ENCODE measurements at places on chromosomes 7 and 10.

DNA sequence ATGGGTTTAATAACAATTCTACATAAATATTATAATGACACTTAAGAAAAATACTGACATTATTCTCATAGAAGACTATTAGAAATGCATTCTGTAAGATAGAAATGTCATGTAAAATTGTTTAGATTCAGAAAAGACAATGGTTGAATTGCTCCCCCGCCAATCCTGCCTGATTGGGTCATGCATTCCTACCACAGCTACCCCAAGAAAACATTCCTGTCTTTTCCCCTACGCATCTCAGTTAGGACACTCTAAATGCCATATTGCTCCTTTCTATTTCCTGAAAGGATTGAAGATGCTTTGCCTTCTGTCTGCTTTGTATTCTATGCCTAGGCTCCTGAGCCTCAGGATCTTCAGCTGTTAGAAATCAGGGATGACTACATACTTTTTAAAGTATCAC is 109.4 kb downstream of the DGKB start:
- DNase-seq, result no peak

DNA sequence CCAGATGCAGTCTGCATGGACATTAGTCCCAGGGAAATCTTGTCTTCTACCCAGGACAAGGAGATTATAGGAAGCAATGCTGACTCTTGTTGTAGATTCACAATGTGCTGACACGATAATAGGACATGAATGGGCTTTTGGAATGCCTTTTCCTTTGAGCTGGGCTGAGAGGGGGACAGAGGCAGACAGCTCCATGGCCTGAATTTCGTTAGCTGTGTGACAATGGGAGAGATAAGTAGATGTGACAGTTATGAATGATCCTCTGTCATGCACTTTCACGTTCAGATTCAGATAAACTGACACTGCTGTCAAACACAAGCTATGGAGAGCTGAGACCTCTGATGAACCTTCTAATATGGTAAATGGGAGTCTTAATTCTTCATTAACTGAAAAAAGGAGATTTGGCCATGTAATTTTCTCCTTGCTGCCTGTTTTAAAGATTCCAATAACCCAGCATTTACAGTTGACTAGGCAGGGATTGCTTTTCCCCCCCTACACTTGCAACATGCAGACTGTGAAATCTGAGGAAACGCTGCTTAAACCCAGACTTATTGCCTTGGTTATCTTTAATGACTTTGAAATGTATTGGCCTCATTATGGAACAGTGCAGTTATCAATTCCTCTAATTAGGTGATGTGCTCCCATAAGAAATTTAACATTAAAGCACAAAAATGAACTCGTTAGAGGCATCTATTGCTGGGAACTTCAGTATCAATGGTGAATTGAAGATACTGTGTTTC is 669.3 kb downstream of the AUTS2 start:
- DNase-seq, result no peak

DNA sequence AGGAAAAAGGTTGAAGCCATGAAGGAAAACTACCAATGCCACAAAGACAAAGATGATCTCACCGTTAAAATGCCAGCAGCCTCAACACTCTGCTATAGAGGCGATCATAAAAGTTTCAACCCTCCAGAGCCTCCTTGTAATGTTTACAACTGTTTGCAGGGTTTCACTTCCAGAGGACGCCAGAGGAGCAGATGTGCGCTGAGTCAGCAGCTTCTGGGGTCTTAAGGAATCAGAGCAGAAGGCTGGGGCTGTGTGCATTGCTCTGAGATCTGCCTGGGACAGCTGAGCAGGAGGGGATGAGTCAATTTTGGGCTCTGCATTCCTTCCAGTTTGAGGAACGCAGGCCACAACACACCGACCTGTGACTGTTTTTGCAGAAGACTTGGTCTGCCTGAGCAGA is 98.3 kb downstream of the TMEM130 start:
- no peak for DNase-seq

DNA sequence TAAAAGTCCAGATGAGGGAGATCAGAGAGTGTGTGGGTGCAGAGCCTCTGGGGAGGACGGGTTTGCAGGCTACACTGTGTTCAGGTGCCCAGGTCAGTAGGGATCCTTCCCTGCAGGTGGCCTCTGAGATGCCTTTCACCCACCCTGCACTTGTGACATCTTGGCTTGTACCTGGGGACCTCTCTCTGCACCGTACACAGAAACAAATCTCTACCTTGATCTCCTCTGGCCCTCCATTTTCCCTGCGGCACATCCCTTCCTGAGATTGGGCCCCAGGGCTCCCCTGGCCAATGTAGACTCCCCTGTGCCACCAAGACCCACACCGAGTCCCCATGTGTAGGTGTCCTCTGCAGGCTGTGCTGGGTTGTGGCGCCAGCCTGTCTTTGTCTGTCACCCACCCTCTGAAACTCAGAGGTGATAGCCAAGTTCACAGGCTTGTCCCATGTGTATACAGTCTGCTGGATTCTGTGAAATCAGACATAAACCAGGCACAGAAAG is 140.6 kb downstream of the PTPN20 start:
- no peak for DNase-seq

GRCh38 chr7:30594048-30594539 is 584 bp upstream of the GARS1 start:
- no peak for DNase-seq

DNA sequence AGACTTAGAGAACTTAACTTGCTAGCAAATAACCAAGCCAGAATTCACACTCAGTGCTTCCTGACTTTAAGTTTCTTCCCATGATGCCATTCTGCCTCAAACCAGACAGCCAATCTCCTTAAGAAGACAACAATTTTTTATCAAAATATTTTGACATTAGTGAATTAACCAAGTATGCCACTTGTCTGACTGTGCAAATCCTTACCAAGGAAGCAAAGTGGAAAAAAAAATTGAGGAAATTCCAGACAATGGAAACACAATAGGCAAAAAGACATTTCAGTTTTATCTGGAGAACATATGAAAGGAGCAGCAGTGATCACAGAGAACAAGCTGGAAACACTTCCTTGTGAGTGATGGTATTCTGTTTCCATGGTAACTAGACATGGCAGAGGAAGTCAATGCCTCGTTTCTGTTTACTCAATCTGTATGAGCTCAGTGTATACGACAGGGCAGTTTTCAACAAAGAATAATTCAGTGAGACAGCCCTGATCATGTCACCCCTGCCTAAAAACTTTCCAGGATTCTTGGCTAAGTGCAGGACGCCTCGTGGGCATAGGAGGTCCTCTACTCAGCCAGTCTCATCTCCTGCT is 114.2 kb downstream of the DYNC1I1 start:
- no peak for DNase-seq

DNA sequence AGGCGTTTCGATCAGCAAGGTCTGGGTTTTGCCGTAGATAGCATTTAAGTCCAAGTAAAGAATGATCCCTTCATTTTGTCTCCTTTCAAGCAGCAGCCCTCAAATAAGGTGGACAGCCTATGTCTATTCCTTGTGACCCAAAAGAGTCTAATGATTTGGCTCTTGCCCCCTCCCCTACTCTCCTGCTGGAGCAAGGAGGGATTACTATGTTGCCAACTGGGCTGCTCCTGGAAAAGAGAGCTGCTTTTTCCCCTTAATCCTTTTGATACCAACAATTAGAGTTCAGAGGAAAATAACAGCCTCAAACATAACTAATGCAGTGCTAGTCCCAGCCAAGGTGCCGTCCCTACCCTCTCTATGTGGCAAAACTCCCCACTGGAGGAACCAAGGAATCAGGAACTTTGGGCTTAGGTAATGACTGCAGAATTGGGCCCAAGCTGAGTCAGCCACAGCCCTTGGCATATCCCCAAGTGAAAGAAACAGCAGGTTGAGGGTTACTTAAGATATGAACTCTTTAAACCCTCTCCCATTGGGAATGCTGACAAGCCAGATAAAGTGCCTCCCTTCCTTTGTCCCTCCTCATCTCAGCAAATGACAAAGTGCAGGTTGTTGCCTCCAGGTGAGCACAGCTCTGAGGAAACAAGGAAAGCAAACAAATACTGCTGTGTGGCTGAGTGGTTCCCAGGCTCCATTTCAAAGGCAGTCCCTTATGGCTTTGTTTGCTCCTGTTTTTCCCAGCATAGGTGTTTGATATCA is 643.7 kb downstream of the INHBA start:
- DNase-seq, result no peak

GRCh38 chr7:70322856-70323255 is 724.6 kb downstream of the AUTS2 start:
- DNase-seq, result no peak

DNA sequence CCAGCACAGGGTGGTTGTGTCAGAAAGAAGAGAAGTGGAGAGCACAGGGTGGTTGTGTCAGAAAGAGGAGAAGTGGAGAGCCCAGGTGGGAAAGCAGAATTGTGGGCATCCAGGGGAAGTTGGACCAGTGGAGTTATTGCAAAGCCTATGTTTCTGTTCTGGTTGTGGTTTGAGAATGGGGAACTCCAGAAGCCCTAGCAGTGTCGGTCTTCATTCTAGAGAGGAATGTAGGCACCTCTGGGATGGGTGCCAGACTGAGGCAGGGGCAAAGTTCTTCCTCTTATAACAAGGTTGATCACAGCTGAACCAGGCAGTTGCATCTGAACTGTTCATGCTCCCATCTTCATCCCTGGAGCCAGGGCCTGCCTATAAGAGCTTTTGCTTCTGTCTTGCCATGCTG is 954 bp downstream of the FSCN3 start:
- DNase-seq, result peak; percentile 12

GRCh38 chr7:103622274-103622673 is 176.3 kb upstream of the SLC26A5 start:
- DNase-seq, result no peak

- no peak for DNase-seq
These were observed 22.4 kb upstream of the IFIT1B start for GRCh38 chr10:89355394-89355931.

- no peak for DNase-seq
These were observed 89.1 kb upstream of the LRGUK start for GRCh38 chr7:134037991-134038390.

DNA sequence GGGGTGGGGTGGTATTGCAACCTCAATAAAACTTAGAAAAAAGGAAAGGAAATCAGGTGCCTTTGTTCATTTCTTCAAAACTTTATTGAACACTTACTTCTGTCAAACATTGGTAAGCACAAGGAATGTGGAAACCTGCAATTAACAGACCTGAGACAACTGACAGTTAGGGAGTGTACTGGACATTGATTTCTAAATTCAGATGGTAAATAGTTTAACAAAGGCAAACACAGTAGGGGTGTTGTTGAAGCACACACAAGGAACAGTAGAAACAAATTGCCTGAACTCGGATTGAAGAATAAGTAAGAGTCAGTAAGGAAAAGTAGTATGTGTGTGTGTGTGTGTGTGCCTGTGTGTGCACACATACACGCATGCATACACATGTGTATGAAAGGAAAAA is 108.6 kb downstream of the CSTF2T start:
- DNase-seq, result no peak

- DNase-seq, result no peak
These were observed 191.7 kb downstream of the ARL4A start for GRCh38 chr7:12879139-12879538.

GRCh38 chr10:87983716-87984115 is 120.3 kb downstream of the PTEN start:
- no peak for DNase-seq

DNA sequence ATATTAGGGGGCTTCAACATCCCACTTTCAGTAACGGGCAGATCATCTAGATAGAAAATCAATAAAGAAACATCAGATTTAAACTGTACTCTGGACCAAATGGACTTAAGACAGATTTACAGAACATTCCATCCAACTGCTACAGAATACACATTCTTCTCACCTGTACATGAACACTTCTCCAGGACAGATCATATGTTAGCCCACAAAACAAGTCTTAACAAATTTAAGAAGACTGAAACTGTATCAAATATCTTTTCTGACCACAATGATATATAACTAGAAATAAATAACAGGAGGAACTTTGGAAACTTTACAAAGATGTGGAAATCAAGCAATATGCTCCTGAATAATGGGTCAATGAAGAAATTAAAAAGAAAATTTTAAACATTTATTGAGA is 86.7 kb downstream of the MICU1 start:
- DNase-seq, result no peak

GRCh38 chr7:108078691-108079090 is 51.5 kb downstream of the LAMB4 start:
- no peak for DNase-seq

DNA sequence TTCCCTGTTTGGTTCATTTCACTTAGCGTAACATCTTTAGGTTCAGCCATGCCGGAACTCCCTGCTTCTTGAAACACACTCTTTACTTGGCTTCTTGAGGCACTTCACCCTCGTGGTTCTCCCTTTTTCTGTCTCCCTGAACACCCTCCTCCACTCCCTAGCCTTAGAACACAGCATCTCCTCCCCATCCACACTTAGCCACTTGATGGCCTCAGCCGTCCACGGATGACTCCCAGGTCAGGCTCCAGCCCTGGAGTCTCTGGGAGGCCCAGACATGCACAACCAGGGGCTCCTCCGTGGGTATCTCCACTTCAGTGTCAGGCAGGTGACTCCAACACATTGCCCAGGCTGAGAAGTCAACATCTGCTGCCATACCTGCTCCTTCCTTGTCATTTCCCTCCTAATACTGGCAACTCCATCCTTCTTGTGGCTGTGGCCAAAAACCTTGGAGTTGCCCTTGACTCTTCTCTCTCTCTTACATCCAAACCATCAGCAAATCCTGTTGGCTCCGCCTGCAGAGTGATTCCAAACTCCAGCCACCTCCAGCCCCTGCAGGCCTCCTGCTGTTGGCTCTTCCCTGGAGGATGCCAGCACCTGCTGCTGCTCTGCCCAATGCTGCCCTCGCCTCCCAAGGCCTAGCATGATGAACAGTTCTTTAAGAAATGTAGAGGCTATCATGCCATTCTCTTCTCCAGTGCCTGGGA is 8.4 kb upstream of the INMT start:
- DNase-seq, result no peak

DNA sequence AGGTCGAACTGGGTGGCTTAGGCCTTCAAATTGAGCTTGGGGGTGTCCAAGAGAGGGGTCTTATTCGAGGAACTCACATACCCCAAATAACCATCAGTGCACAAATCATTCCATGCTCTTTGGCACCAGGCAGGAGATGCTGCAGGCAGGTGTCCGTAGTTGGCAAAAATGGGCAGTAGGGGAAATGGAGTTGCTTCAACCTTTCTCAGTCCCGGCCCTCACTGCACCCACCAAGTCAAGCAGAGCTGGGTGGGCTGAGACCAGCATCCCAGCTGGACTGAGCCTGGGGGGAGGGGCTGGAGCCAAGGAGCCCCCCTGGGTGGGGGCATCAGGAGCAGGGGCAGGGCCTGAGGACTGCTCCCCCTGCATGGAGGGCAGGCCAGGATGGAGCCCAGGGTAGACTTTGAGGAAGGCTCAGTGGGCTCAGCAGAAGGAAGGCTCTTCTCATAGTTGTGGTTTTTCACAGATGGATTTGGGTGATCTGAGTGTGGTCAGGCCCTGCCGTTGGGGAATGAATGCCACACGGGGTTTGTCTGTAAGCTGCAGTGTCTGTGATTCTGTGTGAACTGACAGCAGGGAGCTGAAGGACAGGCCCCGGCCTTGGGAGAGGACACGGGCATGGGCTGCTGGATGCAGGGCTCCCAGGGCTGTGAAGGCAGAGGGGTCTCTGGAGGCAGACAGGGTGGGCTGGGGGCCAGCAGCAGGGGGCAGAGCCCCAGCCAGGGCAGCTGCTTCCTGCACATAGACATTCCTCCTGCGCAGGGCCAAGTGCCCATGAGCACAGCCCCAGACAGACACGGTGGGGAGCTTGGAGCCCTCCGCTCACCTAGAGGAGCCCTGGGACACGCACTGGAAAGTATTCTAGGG is 144.5 kb downstream of the ADCY1 start:
- DNase-seq, result no peak

- DNase-seq, result no peak
These were observed 75.0 kb downstream of the GATA3 start for GRCh38 chr10:8129438-8129837.

Measured in CD4-positive, alpha-beta T cell treated with Interleukin-21 for 1 hour (primary cell).